ENCODE measurements at places on chromosomes 2 and 18.
A peak's percentile ranks its signal among the peaks of the same experiment; 100 is the strongest.

DNA sequence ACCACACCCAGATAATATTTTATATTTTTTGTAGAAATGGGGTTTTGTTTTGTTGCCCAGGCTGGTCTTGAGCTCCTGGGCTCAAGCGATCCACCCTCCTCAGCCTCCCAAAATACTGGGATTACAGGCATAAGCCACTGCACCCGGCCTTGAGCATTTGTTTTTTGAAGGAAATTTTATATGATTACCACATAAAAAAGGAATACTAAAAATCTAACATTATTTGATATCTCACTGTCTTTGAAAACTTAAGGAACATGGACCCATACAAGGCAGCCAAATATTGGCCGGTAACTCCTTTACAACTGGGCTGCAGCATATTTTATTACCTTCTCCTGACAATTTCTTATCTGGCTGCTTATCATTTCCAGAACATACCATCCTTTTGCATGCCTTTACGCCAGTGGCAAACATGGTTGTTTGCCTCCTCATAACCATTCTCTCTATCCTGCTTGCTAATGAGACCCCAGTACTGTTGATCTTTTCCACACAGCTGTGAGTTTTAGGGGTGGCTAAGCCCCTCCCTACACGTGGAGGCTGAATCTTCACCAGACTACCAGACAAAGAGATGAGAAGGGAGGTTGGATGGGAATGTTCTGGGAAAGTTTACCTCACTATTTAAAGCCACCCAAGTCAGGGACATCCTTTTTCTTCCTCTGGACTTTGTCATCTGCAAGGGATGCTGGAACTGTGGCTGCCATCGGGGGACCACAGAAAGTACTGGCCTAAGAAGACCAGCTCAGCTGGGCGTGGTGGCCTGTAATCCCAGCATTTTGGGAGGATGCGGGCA lies 157.5 kb downstream of the TGIF1 start:
- H3K4me3 ChIP-seq: no peak overlapping the region
- peak overlapping the region; percentile 91 for H3K27ac ChIP-seq
- no peaks in the 10 kb centered on the region for H3K36me3 ChIP-seq
- H3K4me1 ChIP-seq: peaks cover 37% of the 10 kb centered on the region
- H3K27me3 ChIP-seq: no peaks in the 10 kb centered on the region

DNA sequence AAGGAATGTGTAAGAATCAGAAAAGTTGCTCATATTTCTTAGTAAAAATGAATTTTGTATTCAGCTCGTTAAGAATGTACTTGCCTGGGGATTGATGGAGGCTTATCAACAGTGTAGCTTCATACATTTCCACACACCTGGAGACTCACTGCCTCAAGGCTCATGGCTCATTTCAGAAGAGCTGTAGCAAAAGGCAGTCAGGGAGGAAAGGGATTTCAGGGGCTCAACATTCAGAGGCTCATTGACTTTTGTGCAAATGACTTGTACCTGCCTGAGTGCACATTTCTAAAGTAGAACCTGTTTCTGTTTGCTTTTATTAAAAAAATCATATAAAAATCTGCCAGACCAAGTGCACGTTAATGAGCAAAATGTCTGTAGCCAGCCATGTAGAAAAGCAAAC lies 304.4 kb downstream of the KCNS3 start:
- DNase-seq: no peak
- no peak overlapping the region for H3K27ac ChIP-seq
- H3K27me3 ChIP-seq: no peaks in the 10 kb centered on the region
- no peaks in the 10 kb centered on the region for H3K36me3 ChIP-seq

GRCh38 chr2:8583400-8584173 lies 98.3 kb upstream of the ID2 start:
- H3K27me3 ChIP-seq: no peaks in the 10 kb centered on the region
- peak overlapping the region; percentile 67 for H3K27ac ChIP-seq
- no peaks in the 10 kb centered on the region for H3K36me3 ChIP-seq

- no peaks in the 10 kb centered on the region for H3K36me3 ChIP-seq
- peak overlapping the region; percentile 6 for H3K27ac ChIP-seq
- H3K4me1 ChIP-seq: peaks cover 14% of the 10 kb centered on the region
Measured at GRCh38 chr2:42117923-42118753, 51.0 kb upstream of the EML4 start.

- H3K27ac ChIP-seq: no peak overlapping the region
- no peaks in the 10 kb centered on the region for H3K36me3 ChIP-seq
- H3K27me3 ChIP-seq: no peaks in the 10 kb centered on the region
- DNase-seq: no peak
- H3K4me3 ChIP-seq: no peak overlapping the region
Measured at GRCh38 chr2:178301649-178302238, 107.4 kb downstream of the OSBPL6 start.

DNA sequence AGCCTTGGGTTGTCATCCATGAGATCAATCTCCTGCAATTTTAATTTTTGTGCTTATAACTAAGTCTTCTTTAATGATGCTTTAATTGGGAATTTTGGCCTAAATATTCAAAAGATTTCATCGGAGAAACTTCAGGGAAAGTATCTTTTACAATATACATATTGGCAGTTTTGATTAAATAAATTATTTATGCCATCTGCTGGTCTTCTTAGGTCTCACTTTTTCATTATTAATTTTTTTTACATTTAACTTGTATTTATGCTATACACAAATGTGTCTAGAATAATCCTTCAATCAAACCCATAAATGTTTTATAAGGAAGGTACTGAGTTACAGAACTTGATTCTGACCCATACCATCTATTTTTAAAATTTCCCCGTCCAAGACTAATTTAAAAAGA lies 95.1 kb upstream of the XPO1 start:
- H3K4me3 ChIP-seq: no peak overlapping the region
- DNase-seq: no peak
- no peaks in the 10 kb centered on the region for H3K36me3 ChIP-seq
- H3K4me1 ChIP-seq: no peaks in the 10 kb centered on the region
- H3K27me3 ChIP-seq: no peaks in the 10 kb centered on the region

GRCh38 chr18:24016643-24017042 lies 2.1 kb downstream of the TTC39C start:
- H3K27ac ChIP-seq: no peak overlapping the region
- no peak for DNase-seq
- H3K4me3 ChIP-seq: no peak overlapping the region
- H3K36me3 ChIP-seq: no peaks in the 10 kb centered on the region

DNA sequence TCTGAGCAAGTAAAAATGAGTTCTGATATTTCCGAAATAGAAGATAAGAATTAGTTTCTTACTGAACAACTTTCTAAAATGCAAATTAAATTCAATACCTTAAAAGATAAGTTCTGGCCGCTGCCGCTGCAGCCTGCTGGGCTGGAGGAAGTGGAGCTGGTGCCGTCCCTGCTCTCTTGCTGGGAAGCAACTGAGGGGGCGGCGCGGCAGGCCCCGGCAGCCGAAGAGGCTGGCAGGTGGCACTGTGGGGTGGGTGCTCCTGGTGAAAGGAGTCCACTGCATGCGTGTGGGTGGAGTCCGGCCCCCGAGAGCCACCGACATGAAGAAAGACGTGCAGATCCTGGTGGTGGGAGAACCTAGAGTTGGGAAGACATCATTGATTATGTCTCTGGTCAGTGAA lies 89.5 kb upstream of the ZNF519 start:
- no peak overlapping the region for H3K4me3 ChIP-seq
- H3K27me3 ChIP-seq: no peaks in the 10 kb centered on the region
- no peak for DNase-seq

GRCh38 chr2:4354164-4354563 lies 650.8 kb downstream of the DCDC2C start:
- H3K4me3 ChIP-seq: no peak overlapping the region
- no peaks in the 10 kb centered on the region for H3K27me3 ChIP-seq
- no peaks in the 10 kb centered on the region for H3K36me3 ChIP-seq
- H3K4me1 ChIP-seq: no peaks in the 10 kb centered on the region
- H3K27ac ChIP-seq: no peak overlapping the region

All from cardiac muscle cell (in vitro differentiated cells and primary cell).